D721Med (cell line): ENCODE measurements at places on chromosomes 11 and 22.

DNA sequence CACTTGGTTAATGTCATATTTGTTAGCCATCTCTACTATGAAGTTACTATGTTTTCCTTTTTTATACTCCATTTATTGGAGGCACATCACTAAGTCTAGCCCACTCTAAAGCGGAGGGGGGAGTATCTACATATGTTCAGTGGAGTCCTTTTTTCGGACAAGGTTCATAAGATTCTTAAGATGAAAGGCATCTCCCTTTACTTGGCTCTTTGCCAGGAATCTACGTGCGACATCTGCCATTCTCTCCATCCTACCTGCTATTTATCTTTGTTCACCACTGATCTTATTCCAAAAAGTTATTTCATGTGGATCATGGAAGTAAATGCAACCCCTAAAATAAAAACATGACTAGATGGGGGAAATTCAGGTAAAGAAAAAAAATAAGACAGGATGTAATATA, 77.4 kb upstream of the YWHAH start:
- DNase-seq = no peak

GRCh38 chr11:3834664-3835461, 5.9 kb downstream of the RHOG start:
- DNase-seq = no peak

DNA sequence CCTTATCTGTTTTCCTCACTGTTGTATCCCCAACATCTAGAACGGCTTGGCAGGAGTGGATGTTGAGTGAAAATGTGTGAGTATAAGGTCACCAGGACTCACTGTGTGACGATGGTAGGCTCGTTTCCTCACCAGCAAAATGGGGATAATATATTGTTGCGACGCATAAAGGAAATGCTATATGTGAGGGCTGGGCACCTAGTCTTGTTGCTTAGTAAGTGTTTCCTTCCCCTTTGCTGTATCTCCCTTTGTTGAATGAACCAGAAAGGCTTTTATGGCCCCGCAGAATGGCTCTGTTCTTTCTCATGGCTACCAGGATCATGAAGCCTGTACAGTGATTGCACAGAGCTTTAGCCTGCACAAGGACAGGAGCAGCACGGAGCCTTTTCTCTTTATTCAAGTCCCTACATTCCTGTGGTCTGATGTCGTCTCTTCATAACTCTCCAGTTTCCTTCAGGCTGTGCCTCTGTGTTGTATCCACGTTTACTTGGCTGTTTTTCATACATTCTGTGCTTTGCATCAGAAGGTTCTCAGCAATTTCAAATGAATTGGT, 5.4 kb downstream of the TNRC6B start:
- no peak for DNase-seq

GRCh38 chr11:123045101-123045500, 16.8 kb downstream of the HSPA8 start:
- DNase-seq = no peak

DNA sequence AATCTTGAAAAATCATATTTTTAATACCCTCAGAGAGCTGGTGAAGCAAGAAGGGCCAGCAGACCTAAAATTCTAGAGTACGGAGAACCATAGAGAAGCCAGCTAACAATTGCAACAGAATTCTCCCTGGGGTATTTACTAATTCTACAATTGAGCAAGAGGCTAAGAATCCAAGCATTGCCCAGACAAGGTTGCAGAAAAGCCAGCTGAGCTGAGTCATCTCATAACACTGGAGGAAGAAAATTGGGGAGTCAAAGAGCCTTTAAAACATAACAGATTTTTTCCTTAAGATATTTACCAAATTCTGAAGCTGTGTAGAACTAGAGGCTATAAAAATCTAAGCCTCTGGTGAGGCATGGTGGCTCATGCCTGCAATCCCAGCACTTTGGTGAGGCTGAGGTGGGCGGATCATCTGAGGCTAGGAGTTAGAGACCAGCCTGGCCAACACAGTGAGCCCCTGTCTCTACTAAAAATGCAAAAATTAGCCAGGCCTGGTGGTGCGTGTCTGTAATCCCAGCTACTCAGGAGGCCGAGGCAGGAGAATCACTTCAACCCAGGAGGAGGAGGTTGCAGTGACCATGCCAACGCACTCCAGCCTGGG, 13.6 kb upstream of the TMEM216 start:
- no peak for DNase-seq

DNA sequence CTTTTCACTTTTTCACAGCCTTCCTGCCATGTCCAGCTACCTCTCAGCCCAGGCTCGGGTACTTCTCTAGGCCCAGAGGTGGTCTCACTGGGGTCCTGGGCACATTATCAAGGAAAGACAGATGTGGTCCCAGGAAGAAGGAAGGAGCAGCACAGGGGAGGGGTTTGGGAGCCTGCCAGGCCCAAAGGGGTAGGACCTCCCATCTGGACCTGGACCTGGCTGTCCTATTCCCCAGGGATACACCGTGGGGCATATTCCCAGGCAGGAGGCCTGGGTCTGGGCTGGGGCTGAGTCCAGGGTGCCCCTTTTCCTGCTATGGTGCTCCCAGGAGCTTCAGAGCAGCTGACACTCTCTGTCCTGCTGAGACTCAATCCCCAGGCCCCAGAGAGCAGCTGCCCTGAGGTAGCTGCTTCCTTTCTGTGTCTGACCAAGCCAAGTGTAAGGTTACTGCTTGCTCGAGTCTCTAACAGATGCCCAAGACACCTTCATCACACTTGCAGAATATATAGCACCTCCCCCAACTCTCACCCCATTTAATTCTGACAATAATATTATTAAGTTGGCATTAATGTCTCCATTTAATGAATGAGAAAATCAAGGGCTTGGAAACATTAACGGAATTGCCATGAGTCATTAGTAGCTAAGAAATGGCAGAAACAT, 232.0 kb downstream of the BUD13 start:
- DNase-seq = no peak

DNA sequence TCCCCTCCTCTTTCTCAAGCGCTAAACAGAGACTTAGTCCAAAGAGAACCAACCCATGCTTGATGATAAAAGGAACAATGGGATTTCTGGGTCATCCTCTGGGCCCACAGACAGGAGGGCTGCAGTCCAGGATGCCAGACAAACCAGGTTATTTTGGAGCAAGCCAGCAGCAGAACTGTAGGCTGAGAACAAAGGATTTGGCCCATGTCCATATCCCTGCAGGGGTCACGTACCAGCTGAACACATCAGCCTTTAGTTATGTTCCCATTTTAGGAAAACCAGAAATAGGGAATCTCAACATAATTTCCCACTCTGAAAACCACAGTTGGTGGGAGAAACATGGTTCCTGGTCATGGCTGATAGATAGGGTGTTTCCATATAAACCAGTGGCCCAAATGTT, 533.6 kb upstream of the CADM1 start:
- DNase-seq = no peak

- no peak for DNase-seq
Measured at GRCh38 chr11:118184784-118185579, 8.5 kb upstream of the SCN2B start.

DNA sequence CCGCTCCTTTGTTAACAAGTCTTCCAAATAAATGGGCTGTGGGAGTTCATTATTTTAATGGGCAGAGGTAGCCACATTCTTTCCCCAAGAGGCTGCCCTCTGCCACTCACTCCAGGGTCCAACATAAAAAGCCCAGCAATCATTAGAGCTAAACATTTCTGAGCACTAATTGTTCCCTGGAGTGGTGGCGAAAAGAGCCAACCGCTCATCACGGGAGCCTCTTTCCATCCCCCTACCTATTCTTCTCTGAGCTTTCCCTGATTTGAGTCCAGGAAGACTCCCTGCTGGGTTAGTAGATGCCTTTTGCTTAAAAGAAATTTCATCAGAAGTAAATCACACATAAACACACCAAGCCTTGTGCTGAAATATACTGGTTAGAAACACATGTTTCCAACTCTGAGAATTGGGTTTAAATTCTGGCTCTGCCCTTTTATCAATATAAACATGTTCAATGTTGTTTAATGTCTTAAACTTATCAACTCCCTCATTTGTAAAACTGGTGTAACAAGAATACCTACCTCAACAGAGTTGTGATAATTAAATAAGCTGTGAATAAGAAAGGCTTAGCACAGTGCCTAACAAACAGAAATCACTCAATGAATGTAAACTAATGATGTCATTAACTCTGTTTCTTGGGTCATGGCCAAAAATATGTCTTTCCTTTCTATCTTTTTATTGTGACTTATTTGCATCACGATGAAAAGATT, at the start of gene OR5A2:
Gene OR5A2, minus strand, starts transcription at position 53 of the 707 bp plus-strand sequence. CDS start 3,460 bp downstream, outside the sequence.
- DNase-seq = no peak

GRCh38 chr11:103903621-103904323, 132.7 kb upstream of the DDI1 start:
- no peak for DNase-seq

GRCh38 chr11:57283231-57283990, 41.3 kb downstream of the TNKS1BP1 start:
- DNase-seq = no peak

- DNase-seq = peak; percentile 75
Measured at GRCh38 chr11:10728789-10729472, 22.1 kb upstream of the CTR9 start.

DNA sequence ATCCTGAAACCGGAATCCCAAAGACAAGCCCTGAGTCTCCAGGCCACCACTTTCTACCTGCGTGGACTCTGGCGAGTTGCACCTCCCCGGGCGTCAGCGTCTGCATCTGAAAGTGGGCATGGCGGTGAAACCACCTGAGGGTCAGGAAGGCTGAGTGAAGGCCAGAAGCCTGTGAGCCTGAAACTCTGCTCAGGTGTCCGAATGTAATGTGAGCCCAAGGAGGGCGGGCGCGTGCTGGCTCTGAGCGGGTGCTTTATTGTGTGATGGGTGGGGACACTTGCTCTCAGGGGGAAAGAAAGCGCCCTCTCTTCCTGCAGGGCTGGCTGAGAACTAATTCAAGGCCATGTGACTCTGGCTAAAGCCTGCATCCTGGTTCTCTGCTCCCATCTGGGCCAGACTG, 135.6 kb downstream of the ST3GAL4 start:
- DNase-seq = no peak

GRCh38 chr22:48070083-48070482, 1307.6 kb downstream of the TBC1D22A start:
- no peak for DNase-seq

GRCh38 chr22:29147331-29147899, 58.3 kb upstream of the EMID1 start:
- DNase-seq = no peak

GRCh38 chr11:12143461-12144258, 33.3 kb downstream of the MICAL2 start:
- DNase-seq = no peak

GRCh38 chr11:131064373-131064991, 148.2 kb upstream of the SNX19 start:
- peak; percentile 47 for DNase-seq

DNA sequence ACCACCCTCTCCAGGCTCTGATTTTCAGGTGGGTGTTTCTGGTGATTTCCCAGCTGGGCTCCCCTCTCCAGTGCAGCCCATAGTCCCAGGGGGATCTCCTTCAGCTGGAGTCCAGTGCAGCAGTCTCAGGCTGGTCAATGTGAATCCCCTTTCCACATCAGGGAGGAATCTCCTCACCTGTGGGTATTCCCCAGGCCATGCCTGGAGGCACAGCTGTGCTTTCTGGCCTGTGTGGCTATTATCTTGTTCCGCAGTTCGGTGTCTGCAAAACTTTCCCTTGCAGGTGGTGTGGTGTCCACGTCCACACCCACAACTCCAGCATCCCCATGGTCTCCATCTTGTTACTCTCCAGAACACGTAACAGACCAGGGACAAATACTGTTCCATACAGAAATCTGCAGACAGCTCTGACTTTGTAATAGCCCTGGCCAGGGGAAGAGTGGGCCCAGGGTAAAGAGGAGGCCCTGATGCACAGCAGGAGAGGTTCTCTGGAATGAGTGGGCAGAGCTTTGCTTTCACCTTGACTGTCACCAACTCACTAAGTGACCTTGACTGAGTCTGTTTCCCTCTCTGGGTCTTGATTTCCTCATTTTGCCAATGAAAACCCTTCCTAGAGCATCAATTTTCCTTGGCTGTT, 183.2 kb downstream of the CSNK2A3 start:
- DNase-seq = no peak

DNA sequence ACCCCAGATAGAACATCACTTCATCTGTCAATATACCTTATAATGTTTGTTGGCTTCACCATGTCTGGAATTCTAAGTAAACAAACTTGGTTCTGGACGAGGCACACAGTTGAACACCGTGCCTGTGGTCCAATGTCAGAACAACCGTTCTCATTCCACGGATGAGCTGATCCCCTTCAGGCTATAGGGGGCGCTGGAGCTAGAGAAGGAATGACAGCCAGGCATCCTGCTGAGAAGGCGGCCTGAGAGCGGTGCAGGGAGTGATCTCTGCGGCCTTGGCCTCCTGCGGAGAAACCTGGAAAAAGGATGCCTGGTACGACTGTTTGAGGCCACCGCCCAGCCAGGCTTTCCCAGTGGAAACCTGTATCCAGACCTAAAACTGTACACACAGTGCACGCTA, 48.7 kb downstream of the FDX1 start:
- no peak for DNase-seq

DNA sequence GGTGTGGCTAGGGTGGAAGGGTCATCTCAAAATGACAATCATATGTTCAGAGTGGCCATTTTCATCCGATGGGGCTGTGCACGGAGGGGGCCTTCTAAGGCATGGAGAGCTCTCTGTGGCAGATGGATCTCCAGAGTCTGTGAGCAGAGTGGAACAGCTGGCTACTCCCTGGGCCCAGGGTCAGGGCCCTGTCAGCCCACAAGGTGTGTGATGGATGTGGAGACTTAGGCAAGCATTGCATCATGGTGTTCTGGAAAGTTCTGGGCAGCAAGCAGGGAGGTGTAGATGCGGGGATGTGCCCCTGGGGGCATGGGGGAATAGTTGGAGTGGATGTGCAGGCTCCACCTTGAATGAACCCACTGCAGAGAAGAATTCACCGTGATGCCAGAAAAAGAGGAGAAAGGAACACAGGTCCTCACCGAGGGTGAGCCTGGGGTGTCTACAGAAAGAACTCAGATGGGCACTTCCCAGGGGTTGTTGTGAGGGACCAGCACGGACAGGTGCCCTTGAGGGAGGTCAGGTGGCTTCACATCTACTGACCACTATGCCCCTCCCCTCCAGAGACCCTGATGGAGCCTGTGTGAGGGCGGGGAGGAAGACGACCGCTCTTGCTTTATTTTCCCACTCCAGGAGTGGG, 51.1 kb downstream of the CHRDL2 start:
- no peak for DNase-seq

DNA sequence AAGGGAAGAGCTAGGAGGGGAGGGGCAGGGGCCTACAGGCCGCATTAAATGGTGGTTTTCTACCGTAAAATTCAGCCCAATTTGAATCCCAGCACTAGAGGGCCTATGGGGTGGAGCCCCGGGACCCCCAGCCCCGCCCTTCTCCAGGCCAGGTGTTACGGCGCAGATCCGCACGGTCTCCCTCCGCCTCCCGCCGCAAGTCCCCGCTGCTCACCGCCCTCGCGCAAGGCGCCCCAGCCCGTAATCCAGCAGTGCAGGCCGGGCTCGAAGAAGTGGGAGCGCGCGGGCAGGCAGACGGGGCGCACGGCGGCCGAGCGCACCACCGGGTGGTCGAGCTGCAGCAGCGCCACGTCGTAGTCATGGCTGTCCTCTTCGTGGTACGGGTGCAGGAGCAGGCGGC, 17.3 kb downstream of the KCTD17 start:
- no peak for DNase-seq
